ENCODE measurements at places on chromosomes 7 and 10. TPM values are rescaled to one million over a fixed set of nuclear protein-coding genes. Genes with fewer than 3 reads are reported as not detected.

DNA sequence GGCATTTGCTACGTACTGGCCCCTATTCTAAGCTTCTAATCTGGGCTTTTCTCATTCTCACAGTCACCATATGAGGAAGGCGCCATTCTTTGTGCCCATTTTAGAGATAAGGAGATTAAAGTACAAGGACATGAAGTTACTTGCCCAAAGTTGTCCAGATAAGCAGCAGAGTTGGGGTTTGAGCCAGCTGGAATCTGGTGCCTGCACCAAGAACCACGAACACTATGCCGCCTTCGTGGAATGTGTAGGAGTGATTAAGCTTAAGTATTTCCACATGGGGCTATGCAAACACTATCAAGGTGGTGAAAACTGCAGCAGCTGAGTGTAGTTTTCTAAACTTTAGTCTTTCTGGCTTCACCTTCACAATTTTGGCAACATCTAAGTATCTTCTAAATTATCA is 342.7 kb upstream of the ETV1 start:
- DNase-seq, result no peak

- no peak for DNase-seq
These were observed 72.9 kb downstream of the ARHGAP21 start for GRCh38 chr10:24650669-24651391.

- DNase-seq, result no peak
These were observed 209.7 kb upstream of the TMEM196 start for GRCh38 chr7:19982841-19983835.

HHEX gene
- 108 TPM for total RNA-seq

GRCh38 chr7:89757910-89758309 is 396.4 kb upstream of the STEAP1 start:
- DNase-seq, result no peak

GRID1 gene
- 7.1 TPM for total RNA-seq

- no peak for DNase-seq
These were observed 7.7 kb downstream of the AGR3 start for GRCh38 chr7:16874066-16874465.

GRCh38 chr7:130140551-130141160 is 64.5 kb downstream of the TMEM209 start:
- no peak for DNase-seq

C10orf67 gene
- not detected for total RNA-seq

JAZF1 gene
- 0.20 TPM for total RNA-seq

FAM24B gene
- 5.9 TPM for total RNA-seq

DNA sequence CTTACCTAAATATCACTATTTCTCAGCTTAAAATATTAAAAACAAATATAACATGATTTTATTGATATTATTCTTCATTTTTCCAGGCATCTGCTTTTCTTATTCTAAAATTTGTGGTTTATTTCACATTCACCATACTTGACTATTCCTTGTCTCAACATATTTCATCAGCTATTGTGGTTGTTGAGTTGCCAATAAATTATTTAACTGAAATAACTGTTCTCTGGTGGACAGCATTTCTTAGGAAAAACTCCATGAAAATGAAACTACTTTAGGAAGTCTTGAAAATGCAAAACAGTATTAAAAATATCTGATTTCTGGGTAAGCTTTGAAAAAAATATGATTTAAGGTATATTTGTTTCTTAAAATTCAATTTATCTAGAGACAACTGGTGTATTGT is 122.9 kb upstream of the SEMA3A start:
- DNase-seq, result no peak

DNA sequence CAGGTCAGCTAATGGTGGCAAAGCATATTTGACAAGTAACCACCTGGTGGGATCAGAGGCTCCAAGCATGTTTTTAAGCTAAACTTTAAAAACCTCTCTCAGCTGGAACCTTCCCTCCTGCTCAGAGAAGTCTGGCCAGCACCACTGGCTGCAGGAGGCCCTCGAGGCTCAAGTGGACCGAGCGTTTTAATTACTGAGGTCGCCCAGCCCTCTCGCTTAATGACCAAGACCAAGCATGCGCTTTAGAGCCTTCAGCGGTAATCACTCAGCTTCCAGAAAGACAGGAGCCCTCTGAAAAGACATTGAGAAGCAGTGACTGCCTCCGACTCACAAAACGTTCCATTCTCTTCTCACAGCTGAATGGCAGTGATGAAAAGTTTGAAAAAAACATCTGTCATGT is 383.4 kb upstream of the ADARB2 start:
- no peak for DNase-seq

DNA sequence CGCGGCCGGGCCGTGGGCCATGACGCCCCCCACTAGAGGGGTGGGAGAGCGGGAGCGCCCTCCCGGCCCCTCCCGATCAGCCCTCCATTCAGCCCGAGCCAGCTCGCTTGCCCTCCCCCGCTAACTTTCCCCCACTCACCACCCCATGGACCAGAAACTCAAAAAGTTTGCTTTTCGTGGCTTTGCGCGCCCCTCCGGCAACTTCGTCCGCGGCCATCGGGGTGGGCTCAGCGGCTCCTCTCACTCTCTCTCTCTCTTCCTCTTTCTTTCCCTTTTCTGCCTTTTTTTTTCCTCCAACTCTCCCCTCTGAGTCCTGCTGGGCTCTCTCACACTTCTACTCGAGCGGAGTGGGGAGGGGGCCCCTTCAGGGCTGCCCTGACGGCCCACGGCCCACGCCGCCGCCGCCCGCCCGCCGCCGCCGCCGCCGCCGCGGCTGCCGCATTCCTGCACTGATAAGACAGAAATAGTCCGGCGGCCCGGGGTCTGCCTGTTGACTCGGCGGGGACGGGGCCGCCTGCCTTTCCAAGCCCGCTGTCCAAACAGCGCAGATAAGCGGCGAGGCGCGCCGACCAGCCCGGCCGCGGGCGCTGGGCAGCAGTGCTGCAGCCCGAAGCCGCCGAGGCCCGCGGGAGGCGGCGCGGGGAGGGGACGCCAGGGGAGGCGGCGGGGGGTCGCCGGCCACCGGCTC is at the start of gene SMARCD3:
Gene SMARCD3 (minus strand): TSS at position 349 of the 688 bp plus-strand sequence. CDS start 132 bp downstream, at position 217.
- DNase-seq, result peak; percentile 90

- no peak for DNase-seq
These were observed 5.3 kb upstream of the HILPDA start for GRCh38 chr7:128450409-128450808.

CTTNBP2 gene
- not detected for total RNA-seq

DNA sequence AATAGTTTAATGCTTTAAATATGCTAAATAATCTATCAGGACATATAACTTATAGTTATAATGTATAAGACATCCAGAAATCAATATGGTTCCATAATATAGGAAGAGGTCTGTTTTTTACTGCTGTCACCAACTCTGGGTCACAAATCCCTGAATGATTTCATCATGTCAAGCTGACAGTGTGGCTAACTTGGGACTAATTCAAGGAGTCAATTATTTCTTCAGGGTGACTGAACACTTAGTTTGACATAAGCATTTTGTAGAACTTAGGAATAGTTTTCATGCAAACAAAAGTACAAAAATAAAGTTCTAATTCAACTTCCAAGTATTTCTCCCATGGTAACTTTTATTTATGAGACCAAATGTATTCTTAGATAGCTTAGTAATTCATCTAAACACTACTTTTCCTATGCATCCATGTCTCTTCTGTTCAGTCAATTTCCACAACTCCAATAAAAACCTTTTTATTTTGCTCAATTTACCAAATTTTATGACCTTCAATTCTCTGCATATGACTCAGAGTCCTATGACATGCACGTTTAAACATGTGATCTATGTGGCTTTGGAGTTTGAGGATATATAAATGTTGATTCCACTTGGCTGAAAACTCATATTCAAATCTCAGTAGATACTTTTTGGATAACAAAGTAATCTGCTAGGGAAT is 40.3 kb upstream of the GNAT3 start:
- no peak for DNase-seq

GRCh38 chr10:111273635-111274034 is 196.8 kb downstream of the ADRA2A start:
- DNase-seq, result no peak

DNA sequence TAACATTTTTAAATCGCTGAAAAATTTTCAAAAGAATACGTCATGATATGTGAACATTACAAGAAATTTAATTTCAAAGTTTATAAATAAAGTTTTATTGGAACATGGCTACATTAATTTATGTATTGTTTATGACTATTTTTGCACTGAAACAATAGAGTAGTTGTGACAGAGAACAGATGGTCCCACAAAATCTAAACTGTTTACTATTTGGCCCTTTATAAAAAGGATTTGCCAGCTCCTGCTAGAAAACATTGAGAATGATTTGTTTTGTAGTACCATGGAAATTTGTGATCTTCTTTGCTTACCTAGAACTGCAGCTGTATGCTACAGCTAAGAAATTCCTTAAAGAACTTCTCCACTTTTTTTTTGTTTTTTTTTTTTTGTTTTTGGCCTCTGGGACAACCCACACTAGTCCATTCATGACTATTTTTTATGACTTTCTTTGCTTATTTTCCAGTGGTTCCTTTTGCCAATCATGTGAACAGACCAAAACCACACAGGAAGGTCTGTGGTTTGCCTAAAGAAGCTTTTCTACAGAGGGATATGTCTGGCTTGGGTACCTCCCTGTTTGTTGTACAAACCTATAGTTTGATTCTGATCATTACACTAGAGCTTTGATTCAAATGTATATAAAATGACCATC is 55.7 kb downstream of the ST7 start:
- DNase-seq, result no peak

All from K562 (cell line).